ENCODE measurements at places on chromosomes 4 and X.
A peak's percentile ranks its signal among the peaks of the same experiment; 100 is the strongest.

- no peaks in the 10 kb centered on the region for H3K36me3 ChIP-seq
- H3K4me3 ChIP-seq = no peak overlapping the region
- no peaks in the 10 kb centered on the region for H3K4me1 ChIP-seq
- H3K27me3 ChIP-seq = no peaks in the 10 kb centered on the region
- H3K27ac ChIP-seq = no peak overlapping the region
Measured at GRCh38 chrX:120331116-120331515, 19.9 kb upstream of the TMEM255A start.

DNA sequence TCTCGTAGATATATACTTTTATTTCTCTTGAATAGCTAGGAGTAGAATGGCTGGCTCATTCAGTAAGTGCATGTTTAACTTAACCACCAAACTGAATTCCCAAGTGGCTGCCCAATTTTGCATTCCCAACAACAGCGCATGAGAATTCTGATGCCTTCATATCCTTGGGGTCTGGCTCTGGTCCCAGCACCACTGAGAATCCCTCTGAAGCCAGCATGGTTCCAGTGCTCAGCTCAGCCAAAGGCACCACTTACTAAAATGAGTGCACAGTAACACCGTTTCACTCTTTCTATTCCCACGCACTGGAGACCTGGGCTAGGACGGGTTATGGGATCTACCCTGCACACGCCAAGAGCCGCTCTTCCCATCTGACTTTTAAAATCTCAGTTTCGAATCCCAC, 60.4 kb downstream of the CASP3 start:
- no peak overlapping the region for H3K27ac ChIP-seq
- no peak overlapping the region for H3K4me3 ChIP-seq
- H3K27me3 ChIP-seq = no peaks in the 10 kb centered on the region
- H3K36me3 ChIP-seq = no peaks in the 10 kb centered on the region
- DNase-seq = no peak

GRCh38 chrX:101303790-101304189, 12.7 kb upstream of the TAF7L start:
- no peaks in the 10 kb centered on the region for H3K27me3 ChIP-seq
- H3K4me1 ChIP-seq = no peaks in the 10 kb centered on the region
- DNase-seq = no peak

- no peak for DNase-seq
- no peaks in the 10 kb centered on the region for H3K4me1 ChIP-seq
- H3K27me3 ChIP-seq = no peaks in the 10 kb centered on the region
- H3K4me3 ChIP-seq = no peak overlapping the region
Measured at GRCh38 chr4:61149278-61149677, 50.8 kb upstream of the ADGRL3 start.

DNA sequence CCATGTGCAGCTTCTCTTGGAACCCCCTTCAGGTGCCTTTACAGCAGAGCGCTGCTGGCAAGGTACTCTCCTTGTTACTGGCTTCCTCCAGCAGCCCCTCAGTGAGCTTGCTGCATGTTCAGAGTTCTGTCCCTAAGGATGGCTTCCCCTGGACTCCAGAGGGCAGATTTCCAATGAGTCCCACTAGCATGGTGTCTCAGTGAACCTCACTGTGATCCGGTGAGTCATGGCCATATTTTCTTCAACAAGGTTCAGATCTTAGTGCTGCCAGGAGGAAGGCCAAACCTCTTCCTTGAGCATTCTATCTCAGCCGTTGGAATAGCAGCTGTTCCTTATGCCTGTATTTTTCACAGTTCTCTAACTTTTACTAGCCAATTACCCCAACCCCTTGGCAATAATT, 98.8 kb downstream of the CASK start:
- no peak overlapping the region for H3K4me3 ChIP-seq
- H3K36me3 ChIP-seq = peaks cover 16% of the 10 kb centered on the region
- H3K27ac ChIP-seq = no peak overlapping the region
- H3K27me3 ChIP-seq = no peaks in the 10 kb centered on the region
- H3K4me1 ChIP-seq = peaks cover 8% of the 10 kb centered on the region

GRCh38 chr4:55312489-55313101, 33.4 kb upstream of the SRD5A3 start:
- no peaks in the 10 kb centered on the region for H3K36me3 ChIP-seq
- H3K27ac ChIP-seq = no peak overlapping the region
- no peaks in the 10 kb centered on the region for H3K27me3 ChIP-seq
- no peak overlapping the region for H3K4me3 ChIP-seq
- DNase-seq = peak; percentile 64
- H3K4me1 ChIP-seq = no peaks in the 10 kb centered on the region

GRCh38 chrX:115339441-115340025, 50.0 kb downstream of the LUZP4 start:
- H3K4me3 ChIP-seq = no peak overlapping the region
- H3K27ac ChIP-seq = no peak overlapping the region
- H3K27me3 ChIP-seq = no peaks in the 10 kb centered on the region
- DNase-seq = no peak

- DNase-seq = no peak
- H3K4me1 ChIP-seq = no peaks in the 10 kb centered on the region
- no peak overlapping the region for H3K4me3 ChIP-seq
Measured at GRCh38 chr4:91990726-91991125, 313.0 kb upstream of the GRID2 start.

GRCh38 chr4:188246488-188246887, 107.2 kb downstream of the TRIML1 start:
- H3K4me3 ChIP-seq = no peak overlapping the region
- H3K36me3 ChIP-seq = no peaks in the 10 kb centered on the region
- no peak overlapping the region for H3K27ac ChIP-seq
- no peaks in the 10 kb centered on the region for H3K27me3 ChIP-seq
- no peak for DNase-seq

- peaks cover 8% of the 10 kb centered on the region for H3K4me1 ChIP-seq
- no peak for DNase-seq
- peaks cover 70% of the 10 kb centered on the region for H3K36me3 ChIP-seq
- no peak overlapping the region for H3K4me3 ChIP-seq
Measured at GRCh38 chr4:139048026-139048425, 32.4 kb downstream of the NOCT start.

GRCh38 chr4:169158046-169158445, 112.7 kb downstream of the SH3RF1 start:
- H3K27ac ChIP-seq = no peak overlapping the region
- no peaks in the 10 kb centered on the region for H3K36me3 ChIP-seq
- no peak for DNase-seq
- H3K27me3 ChIP-seq = peaks cover 2% of the 10 kb centered on the region
- no peak overlapping the region for H3K4me3 ChIP-seq
- no peaks in the 10 kb centered on the region for H3K4me1 ChIP-seq

- no peak overlapping the region for H3K4me3 ChIP-seq
- no peaks in the 10 kb centered on the region for H3K36me3 ChIP-seq
- no peak for DNase-seq
- H3K27me3 ChIP-seq = peaks cover 2% of the 10 kb centered on the region
- no peak overlapping the region for H3K27ac ChIP-seq
- H3K4me1 ChIP-seq = no peaks in the 10 kb centered on the region
Measured at GRCh38 chr4:111781611-111782010, 363.6 kb upstream of the FAM241A start.

DNA sequence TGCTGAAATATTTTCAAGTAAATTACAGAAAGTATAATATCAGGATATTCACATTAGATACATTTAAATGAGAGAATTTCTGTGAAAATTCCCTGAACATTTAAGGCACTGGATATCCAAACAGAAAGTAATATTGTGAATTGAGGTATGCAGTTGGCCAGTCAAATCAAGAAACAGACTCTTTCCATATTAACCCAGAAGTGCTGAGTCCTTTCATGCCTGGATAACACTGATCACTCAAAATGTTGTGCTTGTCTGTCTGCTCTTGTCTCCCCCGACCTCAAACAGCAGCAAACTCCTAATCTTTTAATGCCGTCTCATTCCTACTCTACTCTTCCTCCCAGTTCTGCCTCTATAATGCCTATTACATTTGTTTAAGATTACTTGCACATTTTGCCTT, 51.2 kb downstream of the TBC1D9 start:
- no peaks in the 10 kb centered on the region for H3K27me3 ChIP-seq
- DNase-seq = no peak
- H3K36me3 ChIP-seq = no peaks in the 10 kb centered on the region
- H3K27ac ChIP-seq = no peak overlapping the region
- no peaks in the 10 kb centered on the region for H3K4me1 ChIP-seq
- H3K4me3 ChIP-seq = no peak overlapping the region

- no peak for DNase-seq
- H3K36me3 ChIP-seq = no peaks in the 10 kb centered on the region
- peaks cover 4% of the 10 kb centered on the region for H3K27me3 ChIP-seq
- no peak overlapping the region for H3K4me3 ChIP-seq
Measured at GRCh38 chrX:24387724-24388123, 27.3 kb downstream of the SUPT20HL1 start.
